ENCODE measurements at places on chromosomes 12 and 14.

GRCh38 chr14:99579903-99580571, 24.0 kb downstream of the CCDC85C start:
- DNase-seq = no peak

DNA sequence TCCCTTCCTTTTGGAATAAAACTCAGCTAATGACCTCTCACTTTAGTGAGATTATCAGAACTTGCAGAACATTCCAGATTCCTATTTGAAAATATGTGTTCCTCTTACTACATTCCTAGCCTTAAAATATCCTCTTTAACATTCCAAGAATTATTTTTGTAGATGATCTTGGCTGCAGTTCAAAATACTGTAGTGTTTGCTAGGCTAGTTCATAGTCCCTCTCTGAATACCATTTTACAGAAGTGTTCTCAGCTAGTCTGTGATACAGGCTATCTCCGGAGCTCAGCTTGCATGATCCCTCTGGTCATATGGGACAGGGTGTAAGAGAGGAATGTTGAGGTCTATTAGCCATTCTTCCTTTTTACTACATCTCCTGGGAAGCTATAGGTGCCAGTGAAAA, 17.6 kb upstream of the GPR33 start:
- no peak for DNase-seq

DNA sequence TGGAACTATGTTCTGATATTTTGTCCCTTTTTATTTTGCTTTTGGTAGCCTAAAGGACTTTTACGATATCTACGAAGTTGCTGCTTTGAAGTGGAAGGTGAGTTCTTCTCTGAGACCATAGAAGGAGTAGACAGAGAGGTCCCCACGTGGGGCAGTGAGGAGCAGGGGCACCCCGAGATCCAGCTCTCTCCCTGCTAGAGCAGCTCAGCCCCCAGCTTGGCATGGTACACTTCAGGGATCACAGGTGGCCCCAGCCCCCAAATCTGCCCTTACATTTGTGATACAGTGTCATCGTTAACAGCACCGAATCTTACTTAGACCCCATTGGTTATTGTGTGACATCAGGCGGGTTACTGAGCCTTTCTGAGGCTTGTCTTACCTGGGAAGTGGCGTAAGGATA, 56.8 kb downstream of the SLC8B1 start:
- no peak for DNase-seq

DNA sequence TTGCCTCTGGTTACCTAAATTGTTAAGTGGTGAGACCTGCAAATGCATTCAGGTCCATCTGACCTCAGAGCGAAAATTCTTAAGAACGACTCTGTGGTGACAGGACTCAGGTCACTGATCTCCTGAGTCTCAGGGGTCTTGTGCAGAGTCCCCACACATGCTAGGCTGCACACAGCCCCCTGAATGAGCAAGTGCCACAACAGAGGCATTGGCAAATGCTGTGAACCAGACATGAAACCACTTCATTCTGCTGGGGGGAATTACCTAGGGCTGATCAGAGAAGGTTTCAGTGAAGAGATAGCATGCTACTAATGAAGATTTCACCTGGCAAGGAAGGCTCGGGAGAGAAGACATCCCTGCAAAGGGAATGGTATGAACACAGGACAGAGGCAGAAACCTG, 281.6 kb downstream of the ITPR2 start:
- no peak for DNase-seq

Measured in renal cortex interstitium (tissue), 15 donors.